ENCODE measurements at places on chromosomes 1 and 21.
A peak's percentile ranks its signal among the peaks of the same experiment; 100 is the strongest.

DNA sequence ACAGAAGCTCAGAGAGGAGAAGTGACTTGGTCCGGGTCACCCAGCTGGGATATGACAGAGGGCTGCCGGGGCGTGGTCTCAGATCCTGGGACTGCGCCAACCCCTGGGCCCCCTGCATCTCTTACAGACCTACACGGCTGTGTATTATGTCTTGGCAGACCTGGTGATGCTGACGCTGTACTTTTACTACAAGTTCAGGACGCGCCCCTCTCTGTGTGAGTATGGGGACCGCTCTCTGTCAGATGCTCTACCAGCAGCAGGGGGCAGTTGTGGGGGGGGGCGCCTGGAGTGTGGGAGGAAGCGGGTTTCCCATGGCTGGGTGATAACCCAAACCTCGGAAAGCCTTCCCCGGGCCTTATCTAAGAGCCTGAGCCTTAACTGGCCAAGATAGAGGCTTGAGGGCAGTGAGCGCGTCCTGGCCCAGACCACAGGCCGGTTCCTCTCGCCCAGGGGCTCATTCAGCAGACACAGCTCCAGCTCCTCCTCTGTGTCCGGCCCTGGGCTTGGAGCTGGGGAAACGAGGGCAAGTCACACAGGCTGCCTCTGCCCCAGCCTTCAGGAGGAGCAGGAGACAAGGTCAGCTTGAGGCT is 13.3 kb downstream of the SLC66A1 start:
- DNase-seq = peak; percentile 99

DNA sequence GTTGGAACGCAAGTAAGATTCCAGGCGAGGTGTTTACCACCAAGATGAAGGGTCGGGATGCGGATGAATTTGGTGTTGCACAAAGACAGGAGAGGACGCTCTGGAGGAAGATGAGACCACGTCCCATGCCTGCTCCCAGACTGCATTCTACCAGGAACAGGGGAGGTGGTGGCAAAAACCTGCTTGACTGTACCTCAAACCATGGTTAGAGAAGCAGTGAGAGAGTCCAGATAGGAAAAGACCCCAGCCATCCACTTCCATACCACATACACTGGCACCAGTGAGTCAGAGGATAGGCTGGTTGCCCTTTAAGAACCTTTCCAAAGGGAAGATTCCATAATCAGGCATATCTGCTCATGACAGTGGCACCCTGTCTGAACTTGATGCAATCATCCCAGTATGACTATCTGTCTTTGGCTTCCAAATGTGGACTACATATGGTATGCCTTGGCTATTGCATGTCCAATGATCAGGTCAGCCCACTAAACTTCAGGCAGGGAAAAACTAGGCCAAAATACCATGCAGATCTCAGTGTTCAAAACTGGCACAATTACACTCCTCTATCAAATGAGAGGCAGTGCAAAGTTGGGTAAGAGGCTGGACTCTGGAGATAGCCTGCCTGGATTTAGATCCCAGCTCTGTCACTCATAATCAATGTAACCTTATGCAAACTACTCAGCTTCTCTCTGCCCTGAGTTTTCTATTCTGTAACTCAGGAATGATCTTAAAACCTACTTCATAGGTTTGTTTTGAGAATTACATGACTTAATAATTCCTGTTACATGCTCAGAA is 20.6 kb downstream of the NPR1 start:
- DNase-seq = no peak

DNA sequence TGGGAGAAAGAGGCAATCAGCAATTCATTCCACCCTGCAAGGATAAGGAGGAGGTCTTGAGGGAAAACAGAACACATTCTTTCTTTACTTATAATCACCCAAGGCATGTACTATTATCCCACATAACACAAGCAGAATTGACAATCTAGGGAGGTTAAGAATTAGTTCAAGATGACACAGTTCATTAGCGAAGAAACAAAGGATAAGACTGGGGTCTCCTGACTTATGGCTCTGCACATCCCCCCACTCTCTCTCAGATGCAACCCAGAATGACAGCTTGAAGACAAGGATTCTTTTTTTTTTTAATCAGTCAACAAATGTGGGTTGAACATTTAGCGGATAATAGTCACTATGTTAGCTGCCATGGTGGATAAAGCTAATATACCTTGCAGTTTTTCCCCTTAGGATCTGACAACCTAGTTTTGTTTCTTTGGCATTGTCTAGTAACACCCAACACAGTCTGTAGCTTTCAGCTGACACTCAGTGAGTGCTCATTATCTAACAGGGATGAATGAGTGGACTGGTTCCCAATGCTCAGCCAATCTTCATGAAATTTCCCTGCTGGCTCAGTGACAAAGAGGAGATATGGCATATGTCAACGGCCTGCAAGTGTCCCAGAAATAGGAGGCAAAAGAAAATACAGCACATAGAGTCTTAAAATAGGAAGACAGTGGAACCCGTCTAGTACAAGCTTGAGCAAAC is 35.1 kb downstream of the RXRG start:
- DNase-seq = no peak

GRCh38 chr1:203629507-203630082 is 3.0 kb downstream of the ATP2B4 start:
- no peak for DNase-seq

DNA sequence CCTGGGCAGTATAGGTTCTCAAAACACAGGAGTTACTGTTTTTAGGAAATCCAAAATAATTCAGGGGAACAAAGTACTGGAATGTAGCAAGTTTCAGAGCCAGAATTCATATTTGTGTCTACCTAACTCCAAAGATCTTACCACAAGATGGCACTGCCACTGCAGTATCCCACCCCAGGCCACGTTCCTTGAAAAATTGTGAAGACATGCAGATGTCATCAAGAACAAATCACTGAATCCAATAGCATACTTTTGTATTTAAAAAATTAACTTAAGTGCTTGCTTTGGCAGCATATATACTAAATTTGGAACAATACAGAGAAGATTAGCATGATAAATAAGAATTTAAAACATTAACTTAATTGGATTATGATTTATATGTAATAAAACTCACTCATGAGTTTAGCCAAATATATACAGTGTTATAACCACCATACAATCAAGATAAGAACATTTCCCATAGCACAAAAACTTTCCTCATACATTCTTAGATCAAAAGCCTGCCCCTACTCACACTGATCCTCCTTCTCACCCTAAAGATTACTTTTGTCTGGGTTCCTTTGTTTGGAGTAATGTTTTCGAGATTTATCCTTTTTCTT is 209.9 kb downstream of the FAF1 start:
- no peak for DNase-seq

DNA sequence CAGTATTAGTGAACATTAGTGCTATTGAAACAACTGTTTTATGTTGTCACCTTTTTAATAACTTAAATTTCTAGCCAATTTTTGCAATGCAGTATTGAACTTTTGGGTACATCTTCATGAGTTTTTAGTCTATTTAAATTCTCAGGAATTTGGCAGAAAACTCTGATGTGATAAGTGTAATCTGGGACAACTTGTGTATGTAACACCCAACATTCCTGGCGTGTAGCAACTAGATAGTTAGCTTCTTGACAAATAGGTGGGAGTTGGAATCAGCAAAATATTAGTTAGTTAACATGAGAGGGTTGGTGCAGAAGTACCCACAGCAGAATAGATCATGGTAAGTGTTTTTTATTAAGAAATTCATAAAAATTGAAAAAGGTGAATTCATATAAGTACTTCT is 111.6 kb downstream of the ITSN1 start:
- DNase-seq = no peak

- no peak for DNase-seq
Measured at GRCh38 chr1:73736125-73736524, 461.9 kb downstream of the LRRIQ3 start.

DNA sequence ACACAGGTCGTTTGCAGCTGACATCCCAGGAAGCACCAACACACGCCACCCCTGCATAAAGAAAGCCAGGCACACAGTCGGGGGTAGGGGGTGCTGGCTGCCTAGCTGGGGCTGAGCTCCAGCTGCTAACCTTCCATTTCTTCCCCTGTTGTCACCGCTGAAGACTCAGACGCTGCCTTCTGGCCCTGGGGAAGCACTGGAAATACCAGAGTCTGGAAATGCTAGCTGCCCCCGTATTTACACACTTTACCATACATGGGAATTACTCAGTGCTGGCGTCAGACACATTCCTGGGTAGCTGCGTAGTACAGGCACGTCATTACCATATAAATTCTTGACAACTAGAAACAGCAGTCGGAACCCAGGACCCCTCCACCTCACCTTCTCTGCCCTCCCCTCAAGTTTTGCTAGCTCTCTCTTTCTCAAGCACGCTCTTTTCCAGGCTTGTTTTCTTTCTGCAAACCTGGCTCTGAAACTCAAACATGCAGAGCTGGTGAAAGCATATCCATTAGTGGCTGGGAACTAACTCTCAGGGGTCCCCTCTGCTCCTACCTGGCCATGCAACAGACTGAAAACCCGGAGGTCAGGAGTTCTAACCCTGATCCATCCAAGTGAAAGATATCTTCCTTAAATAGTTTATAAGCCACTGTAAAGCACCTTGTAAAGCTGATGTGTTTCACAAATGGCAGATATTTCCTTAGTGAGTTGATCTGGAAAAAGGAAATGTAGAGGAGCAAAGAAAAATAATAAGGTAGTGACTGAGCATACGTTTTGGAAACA is 3.3 kb downstream of the CSRP1 start:
- DNase-seq = no peak

DNA sequence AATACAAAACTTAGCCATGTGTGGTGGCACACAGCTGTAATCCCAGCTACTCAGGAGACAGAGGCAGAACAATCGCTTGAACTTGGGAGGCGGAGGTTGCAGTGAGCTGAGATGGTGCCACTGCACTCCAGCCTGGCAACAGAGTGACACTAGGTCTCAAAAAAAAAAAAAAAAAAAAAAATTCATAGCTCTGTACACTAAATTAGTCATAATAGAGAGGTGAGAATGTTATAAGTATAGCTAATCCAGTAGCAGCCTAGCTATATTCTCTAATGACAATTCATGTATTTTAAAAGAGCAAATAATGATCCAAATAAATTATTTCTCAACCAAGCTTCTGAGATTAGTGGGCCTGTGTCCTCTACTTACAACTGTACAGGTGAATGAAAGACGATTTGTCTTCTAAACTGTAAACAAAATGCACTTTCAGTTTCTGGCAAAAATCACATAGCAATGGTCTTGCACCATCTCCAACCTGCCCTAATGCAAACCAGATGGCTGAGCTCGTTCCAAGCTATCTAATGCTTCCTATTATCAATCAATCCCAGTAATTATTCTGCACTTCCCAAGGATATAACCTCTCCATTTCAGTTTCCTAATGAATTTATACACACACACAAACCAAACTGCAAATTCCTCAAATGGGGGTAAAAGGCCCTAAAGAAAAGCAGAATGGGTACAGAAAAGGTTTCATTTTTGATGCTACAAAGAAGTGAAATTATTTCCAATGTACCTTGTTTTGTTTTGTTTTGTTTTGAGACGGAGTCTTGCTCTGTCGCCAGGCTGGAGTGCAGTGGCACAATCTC is 56.5 kb downstream of the GATAD2B start:
- no peak for DNase-seq

DNA sequence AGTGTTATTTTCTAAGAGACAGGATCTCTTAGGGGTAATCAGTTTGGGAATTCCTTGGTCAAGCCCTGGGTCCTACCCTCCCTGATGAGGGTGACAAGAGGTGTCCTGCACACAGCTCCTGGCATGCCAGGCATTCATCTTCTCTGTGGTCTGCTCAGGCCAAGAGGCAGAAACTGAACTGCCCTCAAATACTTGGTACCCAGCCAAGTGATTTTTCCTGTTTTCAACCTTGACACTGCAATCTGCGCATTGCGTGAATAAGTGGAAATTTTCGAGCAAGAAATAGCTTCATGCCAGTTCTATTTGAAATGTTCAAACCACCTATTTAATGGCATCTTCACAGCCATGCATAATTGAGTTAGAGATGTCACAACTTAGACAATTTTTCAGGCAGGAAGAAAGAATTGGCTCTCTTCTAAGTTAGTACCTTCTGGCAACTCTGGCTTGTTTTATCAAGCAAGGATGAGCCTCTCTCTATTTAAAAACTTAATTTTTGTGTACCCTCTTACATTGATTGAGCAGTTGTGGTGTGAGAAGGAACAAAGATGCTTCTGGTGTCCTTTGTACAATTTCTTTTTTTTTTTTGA is 27.0 kb downstream of the DNM3 start:
- no peak for DNase-seq

DNA sequence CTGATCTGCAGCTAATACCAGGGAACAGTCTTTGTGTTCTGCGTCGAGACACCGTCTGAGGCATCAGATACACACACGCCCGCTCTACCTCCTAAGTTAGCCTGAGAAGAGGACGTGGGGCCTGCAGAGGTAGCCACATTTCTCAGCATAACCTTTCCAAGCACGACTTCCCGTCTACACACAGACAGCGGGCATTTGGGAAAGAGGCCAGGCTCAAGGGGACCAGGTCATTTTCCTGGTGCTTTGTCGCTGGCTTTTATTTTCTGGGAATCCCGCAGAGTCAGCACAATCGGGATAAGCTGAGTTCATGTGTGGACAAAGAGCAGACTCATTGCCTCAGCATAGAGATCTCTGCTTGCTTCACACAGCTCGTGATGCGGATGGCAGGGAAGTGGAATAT is 72.5 kb upstream of the SMYD2 start:
- no peak for DNase-seq

GRCh38 chr1:16122916-16123315 is 33.0 kb downstream of the EPHA2 start:
- DNase-seq = no peak

- no peak for DNase-seq
Measured at GRCh38 chr1:66606362-66607065, 72.6 kb downstream of the SGIP1 start.

DNA sequence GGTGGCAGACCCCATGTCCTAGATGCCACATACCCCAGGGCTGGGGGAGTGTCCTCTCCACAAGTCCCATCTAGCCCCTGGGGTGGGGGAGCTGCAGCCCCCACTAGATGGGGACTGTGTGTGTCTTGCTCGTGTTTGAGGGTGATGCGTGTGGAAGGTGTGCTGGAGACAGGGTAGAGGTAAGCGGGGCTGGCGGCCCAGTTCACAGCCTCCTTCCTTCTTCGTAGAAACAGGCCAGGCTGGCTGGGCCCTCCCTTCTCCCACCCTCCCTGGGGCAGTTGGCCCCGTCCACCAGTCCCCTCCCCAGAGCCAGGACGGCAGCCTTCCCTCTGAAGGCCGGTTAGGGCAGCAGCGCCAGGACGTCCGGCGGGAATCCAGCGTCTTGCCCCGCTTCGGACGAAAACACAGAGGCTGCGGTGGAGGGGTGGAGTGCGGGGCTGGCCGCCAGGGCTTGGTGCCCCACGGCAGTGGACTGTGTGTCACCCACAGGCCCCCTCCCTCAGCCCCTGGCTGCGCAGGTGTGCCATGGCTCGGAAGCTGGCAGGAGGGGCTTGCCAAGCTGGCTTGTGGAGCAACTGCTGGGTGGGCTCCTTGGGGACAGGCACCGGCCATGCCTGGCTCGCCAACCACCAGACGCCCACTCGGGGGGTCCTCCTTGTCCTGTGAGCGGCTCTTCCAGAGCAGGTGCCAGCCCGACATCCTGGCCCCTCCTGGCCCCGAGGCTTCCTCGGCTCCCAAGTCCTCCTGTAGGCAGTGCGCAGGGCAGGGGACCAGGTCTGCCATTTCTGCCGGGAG is 3.6 kb downstream of the PRDM16 start:
- DNase-seq = no peak

Measured in CMK (cell line).